ENCODE measurements at places on chromosomes 12 and 14. TPM values are rescaled to one million over a fixed set of nuclear protein-coding genes. Genes with fewer than 3 reads are reported as not detected.

DNA sequence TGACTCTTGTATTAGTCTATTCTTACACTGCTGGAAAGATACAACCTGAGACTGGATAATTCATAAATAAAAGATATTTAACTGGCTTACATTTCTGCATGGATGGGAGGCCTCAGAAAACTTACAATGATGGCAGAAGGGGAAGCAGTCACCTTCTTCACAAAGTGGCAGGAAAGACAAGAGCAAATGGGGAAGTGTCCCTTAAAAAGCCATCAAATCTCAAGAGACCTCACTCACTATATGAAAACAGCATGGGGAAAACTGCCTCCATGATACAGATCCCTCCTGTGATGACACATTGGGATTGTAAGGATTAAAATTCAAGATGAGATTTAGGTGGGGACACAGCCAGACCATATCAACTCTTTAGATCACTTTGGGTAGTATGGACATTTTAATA is 83.7 kb downstream of the TMTC3 start:
- no peak for DNase-seq
- no peak overlapping the region for H3K4me3 ChIP-seq
- no peaks in the 10 kb centered on the region for H3K36me3 ChIP-seq
- H3K27me3 ChIP-seq: no peaks in the 10 kb centered on the region

DNA sequence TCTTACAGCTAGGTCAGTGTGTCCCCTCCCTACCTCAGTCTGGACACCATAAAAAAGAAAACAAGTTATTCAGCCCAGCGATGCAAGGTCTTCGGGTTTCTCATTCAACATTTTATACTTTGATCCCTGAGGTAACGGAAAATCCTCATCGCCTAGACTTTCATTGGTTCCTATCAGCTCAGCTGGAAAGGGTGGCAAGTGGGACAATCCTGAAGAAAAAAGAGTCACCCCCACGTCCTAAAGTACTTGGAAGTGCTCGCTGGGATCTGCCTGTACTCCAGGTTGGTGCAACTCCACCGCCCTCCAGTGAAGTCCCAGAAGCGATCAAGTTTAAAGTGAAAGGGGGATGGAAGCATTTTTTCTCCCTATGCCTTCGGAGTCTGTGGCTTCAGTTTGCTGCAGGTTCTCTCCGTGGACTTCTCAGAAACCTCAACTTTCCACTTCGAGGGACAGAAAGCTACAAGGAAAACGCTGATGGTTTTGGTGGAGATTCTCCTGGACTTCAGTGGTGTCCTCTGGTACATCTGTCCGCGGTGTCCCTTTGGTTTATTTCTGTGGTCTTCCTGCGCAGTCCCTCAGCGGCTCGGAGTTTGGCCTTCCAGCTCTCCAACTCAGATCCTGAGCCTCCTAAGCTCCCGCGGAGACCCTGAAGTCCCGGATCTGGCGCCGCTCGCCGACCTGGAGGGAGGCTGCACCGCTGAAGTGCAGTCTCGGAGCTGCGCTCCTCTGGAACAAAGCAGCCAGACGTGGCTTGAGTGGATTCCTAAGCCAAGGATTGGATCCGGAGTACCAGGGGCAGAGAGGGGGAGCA is 1.8 kb upstream of the LRFN5 start:
- H3K27ac ChIP-seq: peak overlapping the region; percentile 81
- H3K27me3 ChIP-seq: peaks cover 90% of the 10 kb centered on the region
- peak; percentile 48 for DNase-seq

- H3K27ac ChIP-seq: no peak within 1 kb of the TSS
- H3K27me3 ChIP-seq: peaks cover 98% of the 10 kb centered on the region
- H3K36me3 ChIP-seq: no peaks in the 10 kb centered on the region
- peaks cover 11% of the 10 kb centered on the region for H3K4me1 ChIP-seq
- no peak for DNase-seq
Observed at GRCh38 chr12:111034083-111034885, 113.9 kb upstream of the MYL2 start.

DNA sequence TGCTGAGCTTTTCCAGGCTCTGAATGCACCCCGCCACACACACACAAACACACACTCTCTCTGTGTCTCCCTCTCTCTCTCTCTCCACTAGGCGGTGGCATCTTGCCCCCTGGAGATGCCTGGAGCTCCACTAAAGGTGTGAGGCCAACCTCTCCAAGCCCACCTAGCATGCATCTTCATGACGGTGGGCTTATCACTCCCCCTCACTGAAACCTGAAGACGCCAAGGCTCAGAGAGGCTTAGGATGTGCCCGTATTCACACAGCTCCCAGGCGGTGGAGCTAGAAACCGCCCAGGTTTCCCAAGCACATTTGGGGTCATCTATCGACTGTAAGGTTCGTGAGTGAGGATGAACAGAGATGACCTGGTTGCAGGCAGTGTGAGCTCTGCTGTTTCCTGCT is 42.6 kb upstream of the BCL11B start:
- no peak for DNase-seq
- H3K36me3 ChIP-seq: no peaks in the 10 kb centered on the region
- no peak overlapping the region for H3K4me3 ChIP-seq
- H3K27ac ChIP-seq: no peak overlapping the region
- H3K4me1 ChIP-seq: no peaks in the 10 kb centered on the region

- no peak overlapping the region for H3K27ac ChIP-seq
- peaks cover 94% of the 10 kb centered on the region for H3K27me3 ChIP-seq
- peaks cover 17% of the 10 kb centered on the region for H3K4me1 ChIP-seq
- no peaks in the 10 kb centered on the region for H3K36me3 ChIP-seq
- H3K4me3 ChIP-seq: peak overlapping the region; percentile 60
Observed at GRCh38 chr12:114480337-114481199, 74.6 kb upstream of the TBX5 start.

The INSM2 gene
- not detected for total RNA-seq

GRCh38 chr14:87868920-87869319 is 124.1 kb downstream of the GALC start:
- no peak overlapping the region for H3K4me3 ChIP-seq
- DNase-seq: no peak
- no peaks in the 10 kb centered on the region for H3K36me3 ChIP-seq

- H3K27ac ChIP-seq: no peak overlapping the region
- H3K4me3 ChIP-seq: no peak overlapping the region
- DNase-seq: no peak
- no peaks in the 10 kb centered on the region for H3K27me3 ChIP-seq
- H3K4me1 ChIP-seq: no peaks in the 10 kb centered on the region
- H3K36me3 ChIP-seq: no peaks in the 10 kb centered on the region
Observed at GRCh38 chr12:70080566-70080965, 162.7 kb upstream of the CNOT2 start.

DNA sequence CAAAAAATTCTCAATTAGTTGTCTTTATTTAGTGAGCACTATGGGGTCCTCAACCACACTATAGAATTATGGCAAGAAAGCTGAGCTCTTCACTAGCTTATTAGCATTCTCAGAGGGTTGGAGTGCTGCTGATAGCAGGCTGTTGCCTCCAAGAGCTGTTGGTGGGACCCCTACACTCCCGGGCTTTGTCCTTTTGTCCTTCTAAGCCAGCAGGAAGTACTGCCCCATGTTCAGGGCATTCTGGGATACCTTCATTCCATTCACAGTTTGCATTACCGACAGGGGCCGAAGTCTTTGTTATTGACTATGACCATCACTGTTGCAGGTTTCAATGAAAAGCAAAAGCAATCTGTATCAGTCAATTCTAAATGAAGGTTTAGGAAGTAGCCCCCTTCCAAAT is 89.5 kb upstream of the OTX2 start:
- H3K4me1 ChIP-seq: no peaks in the 10 kb centered on the region
- no peak overlapping the region for H3K4me3 ChIP-seq
- H3K27ac ChIP-seq: no peak overlapping the region
- DNase-seq: no peak

- no peak overlapping the region for H3K4me3 ChIP-seq
- no peaks in the 10 kb centered on the region for H3K27me3 ChIP-seq
- no peak for DNase-seq
- no peak overlapping the region for H3K27ac ChIP-seq
- peaks cover 39% of the 10 kb centered on the region for H3K4me1 ChIP-seq
Observed at GRCh38 chr12:47783024-47783755, 10.2 kb downstream of the SLC48A1 start.

The IRAK3 gene
- total RNA-seq: 4.8 TPM

GRCh38 chr14:71267691-71268090 is 360.4 kb downstream of the PCNX1 start:
- no peak for DNase-seq
- H3K4me3 ChIP-seq: no peak overlapping the region
- no peaks in the 10 kb centered on the region for H3K4me1 ChIP-seq
- H3K27me3 ChIP-seq: no peaks in the 10 kb centered on the region
- H3K27ac ChIP-seq: no peak overlapping the region
- no peaks in the 10 kb centered on the region for H3K36me3 ChIP-seq

Measured in left ventricle myocardium inferior (tissue), 1 donor.